C1 segment of cervical spinal cord (tissue), 14 donors: ENCODE measurements at places on chromosomes 4 and X.
A peak's percentile ranks its signal among the peaks of the same experiment; 100 is the strongest.

- no peak for DNase-seq
Observed at GRCh38 chr4:142683503-142683902, 162.6 kb downstream of the INPP4B start.

GRCh38 chr4:87390891-87391575 is at the start of gene HSD17B11:
TSS of gene HSD17B11 (minus strand) at chr4:87391188. CDS start at chr4:87391070, 118 bp downstream.
- DNase-seq: peak; percentile 88

- no peak for DNase-seq
Observed at GRCh38 chr4:55018521-55018920, 106.9 kb downstream of the KDR start.

GRCh38 chr4:82515705-82516104 is 46.1 kb downstream of the TMEM150C start:
- DNase-seq: peak; percentile 78

- DNase-seq: no peak
Observed at GRCh38 chr4:147396105-147396504, 84.8 kb upstream of the EDNRA start.

- no peak for DNase-seq
Observed at GRCh38 chr4:61446941-61447340, 246.8 kb downstream of the ADGRL3 start.

DNA sequence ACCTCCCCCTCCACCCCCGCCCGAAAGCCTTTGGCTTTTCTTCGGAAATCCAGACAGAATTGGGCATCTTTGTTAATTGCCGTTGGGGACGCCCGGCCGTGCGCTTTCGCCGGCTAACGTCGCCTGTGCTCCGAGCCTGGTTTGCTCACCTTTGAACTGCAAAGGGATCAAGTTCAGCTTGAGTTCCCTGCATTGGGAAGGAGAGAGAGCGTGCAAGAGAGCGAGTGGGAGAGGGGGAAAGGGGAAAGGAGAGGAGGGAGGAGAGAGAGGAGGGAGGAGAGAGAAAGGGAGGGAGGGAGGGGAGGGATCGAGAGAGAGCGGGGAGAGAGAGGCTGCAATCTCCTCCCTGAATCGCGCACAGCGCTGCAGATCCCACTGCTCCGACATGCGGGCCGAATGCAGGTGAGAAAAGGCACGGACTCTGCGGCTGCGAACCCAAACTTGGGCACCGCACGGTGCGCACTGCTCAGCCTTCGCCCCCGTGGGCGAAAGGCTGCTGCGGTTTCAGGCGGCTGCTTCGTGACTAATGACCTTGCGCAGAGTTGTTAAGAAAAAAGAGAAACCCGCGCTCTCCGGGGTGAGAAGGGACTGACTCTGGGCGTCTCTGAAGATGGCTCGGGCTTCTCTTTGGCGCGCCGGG is at the start of gene PCDH7:
TSS of gene PCDH7 (plus strand) at position 349 of the 640 bp plus-strand sequence. CDS start 1,054 bp downstream, outside the sequence.
- DNase-seq: peak; percentile 48

- DNase-seq: no peak
Observed at GRCh38 chr4:53576071-53576617, 15.1 kb downstream of the LNX1 start.

DNA sequence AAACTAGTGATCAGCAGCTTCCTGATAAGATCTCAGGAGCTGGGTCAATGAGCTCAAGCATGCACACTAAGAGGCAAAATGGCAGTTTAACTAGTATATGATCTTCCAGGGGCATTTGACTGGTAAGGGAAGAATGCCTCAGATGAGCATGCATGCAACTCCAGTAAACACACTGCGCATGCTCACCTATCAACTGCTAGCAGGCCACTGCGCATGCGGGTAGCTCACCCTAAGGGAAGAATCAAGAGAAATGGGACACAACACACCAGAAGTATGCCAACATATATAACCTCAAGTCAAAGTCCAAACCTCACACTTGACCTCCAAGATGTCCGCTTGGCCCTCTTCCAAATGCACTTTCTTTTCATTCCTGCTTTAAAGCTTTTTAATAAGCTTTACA is 1004.0 kb downstream of the ADGRL3 start:
- no peak for DNase-seq

DNA sequence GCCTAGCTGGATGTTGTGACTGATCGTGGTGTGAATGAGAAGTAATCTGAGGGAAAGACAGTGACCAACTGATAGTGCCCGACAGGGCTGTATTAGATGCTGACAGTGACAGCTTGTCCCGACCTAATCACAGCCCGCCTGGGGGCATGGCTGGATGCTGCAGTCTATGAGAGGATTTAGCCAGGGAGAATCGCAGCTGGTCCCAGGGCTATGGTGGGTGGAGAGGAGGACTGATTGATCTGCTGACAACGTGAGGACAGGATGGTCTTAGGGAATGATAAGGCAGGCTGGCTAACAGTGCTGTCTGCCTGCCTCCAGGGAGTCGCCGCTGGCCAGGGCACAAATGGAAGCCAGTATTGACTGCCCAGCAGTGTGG is 621 bp upstream of the SUV39H1 start:
- peak; percentile 51 for DNase-seq

DNA sequence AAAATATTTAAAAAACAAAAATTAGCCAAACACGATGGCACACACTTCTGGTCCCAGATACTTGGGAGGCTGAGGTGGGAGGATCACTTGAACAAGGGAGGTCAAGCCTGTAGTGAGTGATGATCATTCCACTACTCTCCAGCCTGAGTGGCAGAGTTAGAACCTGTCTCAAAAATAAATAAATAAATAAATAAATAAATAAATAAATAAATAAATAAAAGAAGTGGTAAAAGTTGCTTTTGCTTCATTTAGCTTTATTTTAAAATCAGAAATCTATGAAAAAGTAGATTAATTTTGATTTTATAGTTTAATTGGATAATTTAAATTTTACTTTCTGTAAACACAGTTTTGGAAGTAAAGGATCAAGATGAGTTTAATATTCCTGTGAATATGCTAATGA is 552.9 kb upstream of the PCDH10 start:
- no peak for DNase-seq

DNA sequence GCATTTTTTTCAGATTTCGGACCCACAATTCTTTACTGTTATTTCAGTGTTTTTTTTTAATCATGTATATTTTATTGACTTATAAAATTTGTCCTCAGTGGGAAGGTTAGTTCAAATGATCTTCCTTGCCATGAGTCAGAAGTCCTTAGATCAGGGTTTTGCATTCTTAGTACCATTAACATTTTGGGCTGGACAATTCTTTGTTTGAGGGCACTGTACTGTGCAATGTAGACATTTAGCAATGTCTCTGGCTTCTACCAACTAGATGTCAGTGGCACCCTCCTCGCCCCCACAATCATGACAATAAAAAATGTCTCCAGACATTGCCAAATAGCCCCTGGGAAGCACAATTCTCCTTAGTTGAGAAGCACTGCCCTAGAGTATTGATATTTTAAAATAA is 176.6 kb downstream of the VEGFC start:
- DNase-seq: no peak
